ENCODE measurements at places on chromosomes 3 and 15.
A peak's percentile ranks its signal among the peaks of the same experiment; 100 is the strongest.

DNA sequence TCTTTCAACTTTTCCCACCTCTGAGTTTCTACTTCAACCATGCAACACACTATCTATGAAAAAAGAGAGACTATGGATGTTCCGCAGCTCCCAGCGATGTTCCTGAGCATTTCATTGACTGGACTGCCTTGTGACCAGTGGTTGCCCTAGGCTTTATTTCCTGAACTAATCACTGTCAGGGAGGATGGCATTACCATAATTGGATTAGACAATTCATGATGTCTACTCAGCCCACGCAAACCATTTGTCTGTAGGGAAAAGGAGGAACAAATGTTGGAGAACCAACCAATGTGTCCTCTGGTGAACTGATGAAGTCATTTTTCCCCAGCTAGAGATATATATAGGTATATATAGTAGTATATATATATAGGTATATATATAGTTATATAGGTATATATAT is 229.3 kb upstream of the MCTP2 start:
- no peaks in the 10 kb centered on the region for H3K4me1 ChIP-seq
- no peak for DNase-seq
- no peaks in the 10 kb centered on the region for H3K27me3 ChIP-seq

- no peaks in the 10 kb centered on the region for H3K27me3 ChIP-seq
- H3K4me3 ChIP-seq = no peak overlapping the region
- H3K27ac ChIP-seq = no peak overlapping the region
- DNase-seq = peak; percentile 20
- peaks cover 50% of the 10 kb centered on the region for H3K36me3 ChIP-seq
- no peaks in the 10 kb centered on the region for H3K4me1 ChIP-seq
Observed at GRCh38 chr15:28114721-28115622, 15.9 kb upstream of the OCA2 start.

DNA sequence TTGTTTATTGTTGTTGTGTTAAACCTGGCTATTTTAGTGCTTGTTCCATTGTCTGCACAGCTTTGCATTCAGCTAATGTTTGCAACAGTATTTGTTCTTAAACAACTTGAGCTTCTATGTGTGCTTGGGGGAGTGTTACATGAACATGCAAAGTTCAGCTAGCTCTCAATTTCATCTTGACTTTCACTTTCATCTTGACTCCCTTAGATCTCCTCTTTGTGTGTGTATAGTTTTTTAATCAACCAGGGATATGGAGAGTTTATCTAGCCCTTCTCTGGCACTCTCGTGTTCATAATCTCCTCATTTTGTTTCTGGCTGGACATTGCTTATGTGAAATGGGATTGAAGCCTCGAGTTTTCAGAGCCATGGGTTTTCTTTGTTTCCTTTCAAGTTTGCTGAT is 212.4 kb upstream of the ZBTB20 start:
- no peak for DNase-seq
- no peak overlapping the region for H3K27ac ChIP-seq
- H3K36me3 ChIP-seq = no peaks in the 10 kb centered on the region
- no peaks in the 10 kb centered on the region for H3K4me1 ChIP-seq

GRCh38 chr15:89385596-89386331 is 51.1 kb upstream of the POLG start:
- no peaks in the 10 kb centered on the region for H3K4me1 ChIP-seq
- no peak overlapping the region for H3K27ac ChIP-seq
- peaks cover 30% of the 10 kb centered on the region for H3K27me3 ChIP-seq
- H3K4me3 ChIP-seq = no peak overlapping the region

GRCh38 chr3:56737006-56737405 is 53.9 kb upstream of the TASOR start:
- H3K4me1 ChIP-seq = no peaks in the 10 kb centered on the region
- no peak overlapping the region for H3K27ac ChIP-seq
- H3K27me3 ChIP-seq = no peaks in the 10 kb centered on the region

- no peak overlapping the region for H3K4me3 ChIP-seq
- H3K27me3 ChIP-seq = no peaks in the 10 kb centered on the region
- no peaks in the 10 kb centered on the region for H3K4me1 ChIP-seq
- H3K36me3 ChIP-seq = no peaks in the 10 kb centered on the region
- DNase-seq = peak; percentile 82
- H3K27ac ChIP-seq = no peak overlapping the region
Observed at GRCh38 chr3:17047162-17047561, 162.4 kb downstream of the PLCL2 start.

Measured in H9 (cell line).